ENCODE measurements at places on chromosomes 5 and 9.

- DNase-seq: no peak
Measured at GRCh38 chr5:68242743-68243142, 27.2 kb downstream of the PIK3R1 start.

GRCh38 chr9:15374310-15374709 lies 48.4 kb upstream of the SNAPC3 start:
- peak; percentile 33 for DNase-seq

DNA sequence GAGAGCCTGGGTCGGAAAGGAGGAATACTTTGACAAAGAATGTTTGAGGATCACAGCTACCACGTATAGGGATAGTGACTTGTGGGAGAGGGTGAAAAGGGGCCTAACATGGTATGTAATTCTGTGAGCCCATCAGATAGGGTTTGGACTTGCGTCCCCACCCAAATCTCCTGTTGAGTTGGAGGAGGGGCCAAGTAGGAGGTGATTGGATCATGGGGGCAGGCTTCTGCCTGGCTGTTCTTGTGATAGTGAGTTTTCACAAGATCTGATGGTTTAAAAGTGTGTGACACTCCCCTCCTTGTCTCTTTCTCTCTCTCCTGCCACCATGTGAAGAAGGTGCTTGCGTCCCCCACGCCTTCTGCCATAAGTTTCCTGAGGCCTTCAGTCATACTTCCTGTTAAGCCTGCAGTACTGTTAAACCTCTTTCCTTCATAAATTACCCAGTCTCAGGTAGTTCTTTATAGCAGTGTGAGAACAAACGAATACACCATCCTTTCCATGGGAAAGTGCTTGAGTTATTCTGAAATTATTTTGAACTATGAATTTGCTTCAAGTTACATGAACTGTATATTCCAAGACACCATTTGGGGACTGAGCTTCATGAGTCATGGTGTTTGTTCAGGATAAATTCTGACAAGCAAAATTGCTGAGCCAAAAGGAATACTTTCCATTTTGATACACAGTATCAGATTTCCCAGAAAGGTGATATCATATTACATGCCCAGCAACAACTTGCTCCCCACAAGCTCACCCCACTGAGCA lies 68.8 kb upstream of the SSBP2 start:
- DNase-seq: no peak

GRCh38 chr5:169592937-169593650 lies 9.5 kb downstream of the SPDL1 start:
- no peak for DNase-seq

- no peak for DNase-seq
Measured at GRCh38 chr5:8650186-8650585, 781.2 kb downstream of the MTRR start.

GRCh38 chr5:78964889-78965288 lies 20.2 kb downstream of the ARSB start:
- peak; percentile 71 for DNase-seq

DNA sequence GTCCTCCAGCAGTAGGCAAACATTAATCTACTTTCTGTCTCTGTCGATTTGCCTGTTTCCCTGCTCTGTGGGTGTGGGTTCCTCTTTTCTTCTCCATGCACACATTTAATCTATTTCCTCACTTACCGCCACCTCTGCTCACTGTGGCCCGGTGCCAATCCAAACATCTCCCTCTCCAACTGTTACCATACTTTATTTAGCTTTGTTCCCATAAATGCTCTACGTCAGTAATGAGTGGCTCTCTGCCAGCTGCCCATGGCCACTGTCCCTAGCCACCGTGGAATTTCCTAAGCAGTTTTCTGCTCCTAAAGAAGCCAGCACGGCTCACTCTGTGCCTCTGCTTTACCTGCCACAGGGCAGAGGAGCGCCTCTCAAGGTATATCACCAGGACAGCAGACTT lies 19.5 kb upstream of the GOLPH3 start:
- DNase-seq: peak; percentile 74

- DNase-seq: no peak
Measured at GRCh38 chr5:69030358-69031062, 63.3 kb upstream of the SLC30A5 start.

- no peak for DNase-seq
Measured at GRCh38 chr5:166117072-166118066, 2174.1 kb upstream of the WWC1 start.

DNA sequence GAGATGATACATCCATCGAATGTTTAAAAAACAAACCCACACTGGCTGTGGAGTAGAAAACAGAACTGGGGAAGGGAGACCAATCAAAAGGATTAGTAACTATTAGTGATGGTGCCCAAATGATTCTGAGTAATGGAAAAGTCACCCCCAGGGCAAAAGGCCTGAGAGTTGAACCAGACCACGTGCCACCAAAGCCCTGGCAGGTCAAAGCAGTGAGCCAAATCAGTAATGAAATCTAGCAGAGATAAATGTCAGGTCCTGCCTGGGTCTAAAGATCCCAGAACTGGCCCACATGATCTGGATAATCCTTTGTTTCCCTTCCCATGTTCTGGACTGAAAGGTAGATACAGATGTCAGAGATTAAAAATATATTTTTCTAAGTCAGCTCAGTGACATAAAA lies 9.4 kb downstream of the OTULINL start:
- no peak for DNase-seq

- no peak for DNase-seq
Measured at GRCh38 chr5:9173281-9174048, 372.4 kb downstream of the SEMA5A start.

DNA sequence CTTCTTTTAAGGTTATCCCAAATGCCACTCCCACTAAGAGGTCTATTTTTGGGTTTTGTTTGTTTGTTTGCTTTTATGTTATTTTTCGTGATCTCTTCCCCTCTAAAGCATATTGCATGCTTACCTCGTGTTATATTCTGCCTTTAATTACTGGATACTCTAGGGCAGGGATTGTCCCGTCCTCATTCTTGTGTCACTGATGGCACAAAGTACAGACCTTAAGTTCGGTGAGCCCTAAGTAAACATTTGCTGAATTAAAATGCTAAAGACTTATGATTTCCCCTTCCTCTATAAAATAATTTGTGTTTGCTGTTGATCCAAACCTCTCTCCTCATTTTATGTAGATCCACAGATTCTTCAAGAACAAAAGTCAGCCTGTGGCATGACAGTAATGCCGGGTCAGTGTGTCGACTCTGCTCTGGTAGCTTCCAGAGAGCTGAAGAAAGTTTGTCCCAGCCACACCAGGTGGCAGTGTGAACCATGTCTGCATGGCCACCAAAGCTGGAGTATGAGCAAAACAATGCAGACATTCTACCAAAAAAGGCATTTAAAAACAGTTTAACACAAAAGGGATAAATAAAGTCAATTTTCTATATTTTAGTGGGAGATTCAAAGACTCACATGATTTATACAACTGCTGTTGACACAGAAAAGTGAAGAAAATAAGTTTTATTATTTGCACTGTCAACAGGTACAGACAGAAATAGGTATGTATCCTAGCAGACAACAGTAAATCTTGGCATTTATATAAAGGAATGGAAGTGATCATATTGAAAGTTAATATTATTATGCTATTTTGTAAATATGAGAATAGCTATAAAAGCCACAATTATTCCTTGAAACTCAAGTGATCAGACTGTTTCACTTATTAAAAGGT lies 17.9 kb upstream of the POC5 start:
- no peak for DNase-seq

DNA sequence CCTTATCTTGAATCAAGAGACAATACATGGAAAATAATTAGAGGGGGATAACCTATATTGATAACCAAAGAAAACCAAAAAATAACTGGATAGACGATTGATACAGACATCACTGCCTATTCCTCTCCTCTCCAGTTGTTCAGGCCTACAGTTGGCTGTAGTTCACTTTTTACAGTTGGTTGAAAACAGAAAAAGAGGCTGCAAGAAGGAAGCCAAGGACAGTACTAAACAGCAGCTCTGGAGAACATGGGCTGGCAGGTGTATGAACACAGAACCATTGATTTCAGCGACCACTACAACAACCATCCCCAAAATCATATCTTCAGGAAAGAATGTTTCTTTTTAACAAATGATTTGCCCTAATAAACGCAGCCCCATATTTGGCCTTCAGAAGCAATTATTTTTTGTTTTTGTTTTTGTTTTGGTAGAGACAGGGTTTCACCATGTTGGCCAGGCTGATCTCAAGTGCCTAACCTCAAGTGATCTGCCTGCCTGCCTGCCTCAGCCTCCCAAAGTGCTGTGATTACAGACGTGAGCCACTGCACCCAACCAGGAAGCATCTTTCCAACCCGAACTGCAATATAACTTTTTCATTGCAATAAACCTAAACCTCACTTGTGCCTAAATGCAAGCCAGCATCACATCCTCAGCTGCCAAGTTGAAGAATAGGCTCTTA lies 64.3 kb downstream of the MLLT3 start:
- DNase-seq: no peak

All from inflammatory macrophage treated with lipopolysaccharide for 1 hour (primary cell).